Thoracic aorta (tissue), 2 donors: ENCODE measurements at places on chromosomes 3 and 15. TPM values are rescaled to one million over a fixed set of nuclear protein-coding genes. Genes with fewer than 3 reads are reported as not detected.

KLF15 gene
- total RNA-seq: 90.2 TPM

MYZAP gene
- total RNA-seq: 3.8 TPM

EPB42 gene
- not detected for total RNA-seq

GRCh38 chr15:76996526-76997401 lies 1.8 kb downstream of the PSTPIP1 start:
- H3K27ac ChIP-seq: peak overlapping the region; percentile 92
- H3K27me3 ChIP-seq: no peaks in the 10 kb centered on the region
- peaks cover 22% of the 10 kb centered on the region for H3K4me1 ChIP-seq
- no peaks in the 10 kb centered on the region for H3K36me3 ChIP-seq

CLEC3B gene
- 202 TPM for total RNA-seq

DISP2 gene
- 0.21 TPM for total RNA-seq

DNA sequence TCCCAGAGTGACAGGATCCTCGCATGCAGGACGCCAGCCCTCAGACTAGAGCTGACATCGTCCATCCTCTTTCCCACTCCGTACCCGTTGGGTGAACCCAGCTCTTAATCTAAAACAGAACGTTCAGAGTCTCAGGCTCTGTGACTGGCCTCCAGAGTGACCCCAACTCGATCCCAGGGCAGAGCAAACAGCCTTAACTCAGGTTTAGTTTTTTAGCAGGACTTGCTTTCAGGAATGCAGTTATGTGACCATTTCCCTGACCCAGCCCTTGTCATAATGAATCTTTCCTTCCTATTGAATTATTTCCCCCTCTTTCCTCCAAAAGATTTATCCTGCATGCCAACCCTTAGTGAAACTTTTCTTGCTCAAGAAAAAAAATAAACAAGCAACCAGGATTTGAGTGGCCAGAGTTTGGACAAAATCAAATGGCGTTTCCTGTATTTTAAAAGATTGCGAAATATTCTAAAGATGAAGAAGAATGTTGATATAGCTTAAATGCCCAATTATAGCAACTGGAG lies 47.8 kb upstream of the RARB start:
- no peaks in the 10 kb centered on the region for H3K4me1 ChIP-seq
- no peaks in the 10 kb centered on the region for H3K36me3 ChIP-seq
- no peak for DNase-seq
- no peak overlapping the region for H3K4me3 ChIP-seq
- H3K27ac ChIP-seq: no peak overlapping the region

TRIM59 gene
- 4.1 TPM for total RNA-seq

DNA sequence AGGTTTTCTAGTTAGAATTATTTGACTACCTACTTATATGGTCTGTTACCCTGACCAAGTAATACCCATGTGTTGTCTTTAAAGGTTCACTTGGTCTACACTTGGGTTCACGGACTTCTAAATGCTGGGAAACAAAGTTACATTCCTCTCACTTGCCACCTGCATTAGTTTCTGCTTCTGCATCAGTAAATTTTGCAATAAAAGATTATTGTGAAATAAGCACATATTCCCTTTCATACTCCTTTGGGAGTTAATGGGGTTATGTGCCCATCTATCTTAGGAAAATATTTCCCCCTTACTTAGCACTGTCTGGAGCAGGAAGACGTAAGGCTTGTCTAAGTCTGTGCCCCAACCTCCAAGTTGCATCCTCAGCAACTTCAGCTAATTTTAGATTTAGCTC lies 160.7 kb downstream of the FRMD5 start:
- DNase-seq: no peak
- H3K36me3 ChIP-seq: no peaks in the 10 kb centered on the region
- H3K27me3 ChIP-seq: no peaks in the 10 kb centered on the region

GRCh38 chr15:90989040-90989768 lies 5.1 kb downstream of the PRC1 start:
- H3K27ac ChIP-seq: no peak overlapping the region
- no peak overlapping the region for H3K4me3 ChIP-seq
- no peaks in the 10 kb centered on the region for H3K36me3 ChIP-seq

DNA sequence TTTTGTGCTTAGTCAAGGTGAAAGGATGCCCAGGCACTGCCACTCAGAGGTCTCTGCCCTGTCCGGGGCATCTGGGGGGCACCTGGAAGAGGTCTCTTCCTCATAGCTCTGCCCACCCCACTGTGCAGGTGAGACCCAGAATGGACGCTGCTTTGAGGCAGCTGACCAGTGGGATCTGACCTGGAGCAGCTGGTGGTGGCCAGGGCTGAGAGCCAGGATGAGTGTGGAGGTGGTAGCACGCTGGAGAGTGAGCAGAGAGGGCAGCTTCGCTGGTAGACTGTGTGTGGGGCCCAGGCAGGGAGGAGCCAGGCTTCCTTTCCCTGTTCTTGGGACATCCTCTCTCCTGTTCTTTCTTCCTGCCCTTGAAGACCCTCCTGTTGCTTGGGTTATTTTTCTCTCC lies 32.2 kb upstream of the PLA2G4E start:
- H3K4me3 ChIP-seq: no peak overlapping the region
- DNase-seq: no peak
- H3K27me3 ChIP-seq: no peaks in the 10 kb centered on the region
- no peak overlapping the region for H3K27ac ChIP-seq

- H3K4me1 ChIP-seq: peaks cover 6% of the 10 kb centered on the region
- no peak overlapping the region for H3K27ac ChIP-seq
- no peaks in the 10 kb centered on the region for H3K27me3 ChIP-seq
These were observed 33.1 kb downstream of the SELENOT start for GRCh38 chr3:150636258-150636657.

GRCh38 chr15:69954666-69955065 lies 143.1 kb downstream of the TLE3 start:
- H3K36me3 ChIP-seq: no peaks in the 10 kb centered on the region
- H3K4me3 ChIP-seq: no peak overlapping the region

GRCh38 chr15:55250941-55251340 lies 38.7 kb downstream of the RAB27A start:
- no peaks in the 10 kb centered on the region for H3K36me3 ChIP-seq
- peak overlapping the region; percentile 22 for H3K27ac ChIP-seq
- H3K4me1 ChIP-seq: peaks cover 2% of the 10 kb centered on the region
- H3K27me3 ChIP-seq: no peaks in the 10 kb centered on the region

DNA sequence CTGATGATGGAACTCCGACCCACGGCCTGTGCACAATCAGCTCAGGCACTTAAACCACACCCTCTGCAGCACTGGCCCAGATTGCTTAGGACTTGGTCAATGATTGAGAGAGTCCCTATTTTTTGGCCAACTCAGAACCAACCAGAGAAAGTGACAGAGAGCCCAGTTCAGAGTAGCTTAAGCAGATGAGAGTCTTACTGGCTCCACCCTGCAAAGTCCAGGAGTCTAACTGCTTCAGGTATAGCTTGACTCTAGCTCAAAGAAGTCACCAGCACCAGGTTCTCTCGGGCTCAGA lies 20.1 kb downstream of the SLC6A20 start:
- no peak for DNase-seq
- no peak overlapping the region for H3K4me3 ChIP-seq
- H3K36me3 ChIP-seq: no peaks in the 10 kb centered on the region
- H3K27me3 ChIP-seq: no peaks in the 10 kb centered on the region
- H3K4me1 ChIP-seq: no peaks in the 10 kb centered on the region

DNA sequence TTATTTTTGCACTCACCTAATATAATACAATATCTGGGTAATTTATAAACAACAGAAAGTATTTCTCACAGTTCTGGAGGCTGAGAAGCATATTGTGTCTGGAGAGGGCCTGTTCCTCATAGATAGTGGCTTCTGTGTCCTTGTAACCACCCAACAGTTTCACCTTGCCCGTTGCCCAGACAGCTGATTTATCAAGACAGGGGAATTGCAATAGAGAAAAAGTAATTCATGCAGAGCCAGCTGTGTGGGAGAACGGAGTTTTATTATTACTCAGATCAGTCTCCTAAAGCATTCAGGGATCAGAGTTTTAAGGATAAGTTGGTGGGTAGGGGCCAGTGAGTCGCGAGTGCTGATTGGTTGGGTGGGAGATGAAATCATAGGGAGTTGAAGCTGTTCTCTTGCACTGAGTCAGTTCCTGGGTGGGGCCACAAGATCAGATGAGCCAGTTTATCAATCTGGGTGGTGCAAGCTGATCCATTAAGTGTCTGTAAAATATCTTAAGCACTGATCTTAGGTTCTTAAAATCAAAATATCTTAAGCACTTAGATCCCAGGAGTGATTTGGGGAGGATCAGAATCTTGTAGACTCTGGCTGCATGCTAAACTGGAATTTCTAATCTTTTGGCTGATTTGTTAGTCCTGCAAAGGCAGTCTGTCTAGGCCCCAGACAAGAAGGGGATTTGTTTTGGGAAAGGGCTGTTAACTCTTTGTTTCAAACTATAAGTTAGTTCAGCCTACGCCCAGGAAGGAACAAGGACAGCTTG lies 33.9 kb upstream of the C15orf39 start:
- H3K4me1 ChIP-seq: no peaks in the 10 kb centered on the region
- no peaks in the 10 kb centered on the region for H3K27me3 ChIP-seq
- H3K36me3 ChIP-seq: no peaks in the 10 kb centered on the region
- H3K27ac ChIP-seq: no peak overlapping the region
- H3K4me3 ChIP-seq: no peak overlapping the region

CEMIP gene
- total RNA-seq: 1.1 TPM

GABRA5 gene
- total RNA-seq: not detected

PLA2G4F gene
- total RNA-seq: 0.27 TPM

CHL1 gene
- total RNA-seq: 7.5 TPM

DNA sequence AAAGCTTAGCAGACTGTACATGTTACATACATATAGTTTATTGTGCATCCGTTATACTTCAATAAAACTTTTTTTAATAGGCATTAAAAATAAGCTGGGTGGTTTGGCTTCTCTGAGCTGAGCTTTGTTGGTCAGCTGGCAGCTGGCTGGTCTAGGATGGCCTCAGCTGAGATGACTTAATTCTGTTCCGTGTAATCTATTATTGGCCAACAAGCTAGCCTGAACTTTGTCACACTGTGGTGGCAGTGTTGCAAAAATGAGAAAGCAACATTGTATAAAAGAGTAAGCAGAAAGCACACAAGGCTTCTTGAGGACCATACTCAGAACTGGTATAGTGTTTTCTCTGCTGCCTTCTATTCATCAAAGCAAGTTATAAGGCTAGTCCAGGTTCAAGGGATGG lies 45.2 kb downstream of the CGGBP1 start:
- no peak overlapping the region for H3K27ac ChIP-seq
- H3K36me3 ChIP-seq: no peaks in the 10 kb centered on the region
- no peak overlapping the region for H3K4me3 ChIP-seq
- no peak for DNase-seq
- no peaks in the 10 kb centered on the region for H3K27me3 ChIP-seq

DNA sequence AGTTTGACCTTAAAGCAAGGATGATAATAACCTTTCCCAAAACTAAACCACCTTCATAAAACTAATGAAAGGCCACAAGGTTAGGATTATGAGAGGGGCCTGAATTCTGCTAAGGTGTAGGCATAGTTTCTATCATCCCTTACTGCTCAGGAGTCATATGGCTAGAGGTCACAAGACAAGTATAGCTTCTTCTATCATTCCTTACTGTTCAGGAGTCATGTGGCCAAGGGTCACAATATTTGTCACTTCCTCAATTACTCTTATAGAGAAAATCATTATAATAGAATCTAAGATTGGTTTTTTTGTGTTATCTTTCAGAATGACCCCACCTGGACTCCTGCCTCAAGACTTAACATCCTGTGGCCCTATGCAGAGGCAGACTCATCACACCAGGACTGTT lies 36.6 kb downstream of the HERC1 start:
- no peaks in the 10 kb centered on the region for H3K4me1 ChIP-seq
- H3K4me3 ChIP-seq: no peak overlapping the region
- no peaks in the 10 kb centered on the region for H3K36me3 ChIP-seq

- no peak for DNase-seq
- no peak overlapping the region for H3K4me3 ChIP-seq
- no peaks in the 10 kb centered on the region for H3K36me3 ChIP-seq
- no peak overlapping the region for H3K27ac ChIP-seq
- no peaks in the 10 kb centered on the region for H3K27me3 ChIP-seq
These were observed 150.7 kb downstream of the CADPS start for GRCh38 chr3:62724503-62724902.

HAPLN3 gene
- total RNA-seq: 173 TPM

GRCh38 chr3:72176537-72177041 lies 391.6 kb upstream of the PROK2 start:
- peaks cover 27% of the 10 kb centered on the region for H3K4me1 ChIP-seq
- H3K27ac ChIP-seq: peak overlapping the region; percentile 52
- H3K27me3 ChIP-seq: no peaks in the 10 kb centered on the region
- H3K36me3 ChIP-seq: no peaks in the 10 kb centered on the region

UROC1 gene
- total RNA-seq: not detected

ILDR1 gene
- total RNA-seq: not detected
